Fibroblast of skin of scalp (primary cell): ENCODE measurements at places on chromosomes 2 and 18.

DNA sequence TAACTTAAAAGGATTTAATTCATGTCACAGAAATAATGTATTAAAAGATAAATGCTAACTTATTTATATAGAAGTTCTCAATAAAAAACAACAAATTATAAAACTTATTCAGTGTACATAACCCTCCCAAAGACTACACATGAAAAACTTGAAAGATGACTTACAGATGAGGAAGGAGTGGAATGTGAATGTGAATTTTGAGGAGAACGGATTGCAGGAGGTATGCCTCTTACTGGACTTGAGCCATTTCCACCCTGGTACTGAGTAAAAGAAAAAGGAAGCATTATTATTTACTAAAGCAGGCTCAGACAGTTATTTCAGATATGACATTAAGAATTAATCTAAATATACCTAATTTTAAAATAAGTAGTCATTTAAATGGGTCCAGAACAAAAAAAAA is 104.4 kb downstream of the TLK1 start:
- peak; percentile 60 for DNase-seq

GRCh38 chr2:201260302-201260800 is at the start of gene CASP8:
Gene CASP8, plus strand, starts transcription at chr2:201260536. Its CDS starts 5,951 bp downstream, at chr2:201266487.
- peak; percentile 34 for DNase-seq

- DNase-seq: no peak
Measured at GRCh38 chr2:102024410-102024809, 32.6 kb downstream of the IL1R2 start.

DNA sequence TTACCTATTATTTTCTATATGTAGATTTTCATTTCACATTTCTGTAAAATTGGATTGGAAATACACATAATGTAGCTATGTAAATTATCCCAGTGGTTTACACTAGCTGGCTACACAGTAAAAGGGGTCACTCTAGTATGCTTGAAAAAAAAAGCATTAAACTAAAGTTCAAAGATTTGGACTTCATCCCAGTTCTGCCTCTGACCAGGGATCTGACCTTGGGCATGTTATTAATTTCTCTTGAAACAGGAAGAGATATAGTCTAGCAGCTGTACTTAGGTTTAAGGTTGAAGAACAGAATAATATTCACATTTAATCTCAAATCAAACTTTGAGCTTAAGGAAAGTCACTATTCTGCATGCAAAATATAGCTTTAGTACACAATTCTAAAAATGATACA is 64.5 kb upstream of the RPE start:
- DNase-seq: no peak

- no peak for DNase-seq
Measured at GRCh38 chr2:51013933-51014526, 17.9 kb downstream of the NRXN1 start.

DNA sequence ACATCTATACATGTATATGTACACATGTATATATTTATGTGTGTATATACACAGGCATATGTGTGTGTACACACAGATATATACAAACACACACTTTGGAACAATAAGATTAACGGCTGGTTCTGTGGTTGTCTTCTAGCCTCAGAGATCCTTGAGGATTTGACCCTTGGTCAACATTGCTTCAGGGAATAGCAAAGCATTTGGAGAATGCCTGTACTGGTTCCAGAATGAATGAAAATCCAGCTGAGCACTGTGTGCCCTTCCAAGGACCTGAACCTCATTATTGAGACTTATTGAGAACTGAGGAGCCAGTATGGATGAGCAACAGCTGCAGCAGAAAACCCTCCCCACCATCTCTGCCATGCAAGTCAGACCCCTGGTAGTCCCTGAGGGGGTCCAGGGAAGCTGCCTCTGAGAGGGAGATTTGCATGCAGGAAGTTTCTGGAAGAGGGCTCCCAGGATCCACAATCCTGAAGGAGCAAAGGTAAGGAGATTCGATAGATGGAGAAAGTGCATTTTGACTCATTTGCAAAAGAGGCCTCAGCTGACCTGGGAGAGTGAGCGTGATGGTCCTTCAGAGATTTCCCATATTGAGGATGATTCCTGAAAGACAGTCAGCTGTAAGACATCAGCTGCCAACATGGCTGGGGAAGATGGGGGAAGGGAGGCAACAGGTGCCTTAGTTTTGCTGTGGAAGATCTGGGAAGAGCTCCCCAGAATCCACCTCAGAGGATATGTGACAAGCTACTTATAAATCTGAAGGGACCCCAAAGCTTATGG is 166.6 kb upstream of the NCKAP5 start:
- peak; percentile 81 for DNase-seq

GRCh38 chr18:55983433-55983832 is 395.4 kb upstream of the TCF4 start:
- peak; percentile 72 for DNase-seq

GRCh38 chr2:101981504-101981903 is 10.3 kb upstream of the IL1R2 start:
- no peak for DNase-seq

- no peak for DNase-seq
Measured at GRCh38 chr18:54076166-54076565, 148.3 kb downstream of the MBD2 start.

DNA sequence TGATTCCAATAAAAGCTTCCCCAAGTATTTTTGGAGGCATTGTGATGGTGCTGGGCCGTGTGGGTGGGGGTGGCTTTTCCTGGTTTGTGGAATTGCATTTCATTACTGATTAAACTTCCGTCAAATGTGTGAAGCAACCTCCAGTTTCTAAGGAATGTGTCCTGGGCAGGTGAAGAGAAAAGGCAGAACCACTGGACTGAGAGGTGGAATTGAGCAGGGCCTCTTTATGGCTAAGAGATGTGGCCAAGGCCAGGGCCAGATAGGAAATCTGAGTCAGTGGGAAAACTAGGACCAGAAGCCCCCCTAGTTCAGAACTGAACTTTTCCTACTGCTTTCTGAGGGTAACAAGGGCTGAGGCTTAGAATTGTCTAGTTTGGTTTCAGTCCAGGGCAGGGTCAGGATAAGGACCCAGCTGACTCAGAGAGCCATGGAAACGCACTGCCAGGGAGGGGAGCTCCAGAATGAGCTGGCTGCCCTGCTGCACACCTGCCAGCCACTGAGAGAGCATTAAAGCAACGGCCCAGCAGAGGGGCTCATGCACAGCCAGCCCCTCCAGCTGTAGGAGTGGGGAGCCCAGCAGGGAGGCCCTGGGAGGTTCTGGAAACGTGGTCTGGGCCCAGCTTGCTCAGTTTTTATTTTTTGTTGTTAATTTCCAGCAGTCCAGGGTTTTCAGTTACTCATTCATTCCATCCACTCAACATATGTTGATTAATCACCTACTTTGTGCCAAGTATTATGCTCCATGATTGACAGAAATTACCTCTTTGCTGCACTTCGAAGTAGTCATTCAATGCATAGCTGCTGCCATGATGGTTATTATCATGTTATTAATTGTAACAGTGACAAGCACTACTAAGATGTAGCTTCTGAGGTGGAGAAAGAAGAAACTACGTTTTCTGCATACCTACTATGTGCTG is 156.1 kb downstream of the MSH2 start:
- no peak for DNase-seq

DNA sequence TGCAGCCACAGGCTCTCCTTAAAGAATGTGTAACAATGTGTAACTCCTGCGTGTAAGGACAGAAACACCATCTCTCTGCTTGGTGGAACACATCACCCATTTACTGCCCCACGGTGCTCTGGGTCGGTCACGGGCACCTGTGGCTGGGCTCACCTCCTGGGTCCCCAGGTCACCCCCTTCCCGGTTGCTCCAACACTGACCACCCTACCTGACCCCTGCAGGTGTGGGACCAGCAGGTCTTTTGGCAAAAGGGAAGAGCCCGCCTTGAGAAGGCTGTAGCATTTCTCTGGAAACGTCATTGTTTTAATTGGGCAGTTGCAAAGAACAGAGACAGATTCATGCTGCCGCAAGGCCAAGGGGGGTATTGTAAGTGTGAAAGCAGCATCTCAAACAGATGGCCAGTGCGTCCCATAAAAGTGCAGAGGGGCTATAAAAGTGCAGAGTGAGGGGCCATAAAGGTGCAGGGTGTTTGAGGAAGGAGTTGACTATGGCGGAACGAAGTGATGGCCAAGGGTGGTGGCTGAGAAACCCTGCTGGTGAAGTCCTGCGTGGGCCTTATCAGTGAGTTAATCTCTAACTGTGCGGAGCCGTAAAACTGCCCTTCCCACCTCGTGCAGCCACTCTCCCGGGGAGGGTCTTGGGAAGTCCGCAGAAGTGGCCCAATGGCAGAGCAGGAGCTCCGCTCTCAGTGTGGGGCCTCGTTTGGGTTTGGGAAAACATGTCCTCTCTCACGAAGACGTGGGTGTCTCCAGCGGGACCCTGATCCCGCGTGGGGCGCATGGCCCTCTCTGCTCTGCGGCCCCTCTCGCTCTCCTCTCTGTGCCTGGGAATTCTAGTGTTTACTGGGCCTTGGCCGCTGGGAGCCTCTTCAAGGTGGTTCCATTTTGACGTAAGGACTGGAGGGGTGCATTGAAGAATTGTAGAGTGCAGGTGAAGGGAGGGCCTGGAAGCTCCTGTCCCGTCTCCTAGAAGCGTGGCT is 13.7 kb upstream of the NEU4 start:
- DNase-seq: no peak

DNA sequence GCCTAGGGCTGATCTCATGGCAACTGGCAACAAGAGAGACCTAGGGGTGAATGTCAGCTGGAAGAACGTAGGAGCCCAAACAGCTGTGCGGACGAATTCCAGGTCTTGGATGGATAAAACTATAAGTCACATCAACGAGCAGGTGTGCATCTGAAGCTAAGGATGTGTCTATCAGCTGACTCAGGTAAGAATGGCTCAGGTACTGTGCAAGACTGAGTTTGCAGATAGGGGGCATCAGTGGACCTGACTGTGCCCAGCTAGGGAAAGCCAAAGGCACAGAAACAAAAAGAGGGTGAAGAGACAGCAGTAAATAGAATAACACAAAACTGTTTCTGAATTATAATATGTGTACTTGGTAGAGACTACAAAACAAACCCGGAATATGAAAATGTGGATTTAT is 357.3 kb downstream of the ZEB2 start:
- DNase-seq: no peak

- peak; percentile 42 for DNase-seq
Measured at GRCh38 chr2:9264301-9264700, 57.7 kb downstream of the ASAP2 start.

DNA sequence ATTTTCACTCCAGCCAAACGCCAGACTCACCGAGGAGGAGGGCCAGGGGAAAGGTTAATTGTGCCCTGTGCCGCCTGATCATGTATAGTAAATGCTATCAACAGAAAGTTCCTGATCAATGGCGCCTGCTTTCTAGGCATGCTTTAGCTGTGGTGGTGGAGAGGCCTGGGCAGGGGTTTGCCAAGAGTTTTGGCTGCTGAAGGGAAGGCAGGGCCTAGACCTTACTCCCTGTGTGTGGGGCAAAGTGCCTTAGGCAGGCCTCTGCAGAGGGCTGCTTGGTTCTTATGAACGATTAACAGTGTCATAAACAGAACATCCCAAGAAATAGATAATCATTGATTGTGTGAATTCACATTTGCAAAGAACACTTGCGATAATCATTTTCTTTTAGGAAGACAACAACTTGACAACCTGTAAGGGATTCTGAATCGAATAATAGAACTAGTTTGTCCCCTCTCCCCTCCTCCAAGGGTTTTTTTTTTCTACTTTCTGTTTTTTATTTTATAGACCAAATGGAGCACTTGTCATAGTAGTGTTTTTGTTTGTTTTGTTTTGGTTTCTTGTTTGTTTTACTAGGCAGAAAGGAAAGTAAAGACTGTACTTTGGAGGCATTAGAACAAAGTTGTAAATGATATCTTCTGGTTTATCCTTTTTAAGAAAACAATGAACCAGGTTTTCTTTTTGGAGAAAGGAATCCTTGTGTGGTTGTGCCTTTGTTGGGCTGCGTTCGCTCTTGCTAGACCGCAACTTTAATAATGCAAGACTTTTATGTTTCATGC is 6.5 kb downstream of the TSHZ1 start:
- DNase-seq: no peak
